ENCODE measurements at places on chromosomes 7 and 10.
A peak's percentile ranks its signal among the peaks of the same experiment; 100 is the strongest.

- no peak for DNase-seq
Observed at GRCh38 chr10:24971374-24971773, 19.0 kb upstream of the PRTFDC1 start.

GRCh38 chr10:85548034-85548433 is 818.6 kb downstream of the GRID1 start:
- DNase-seq, result no peak

GRCh38 chr7:92717993-92718716 is 118.2 kb downstream of the CDK6 start:
- DNase-seq, result peak; percentile 5

GRCh38 chr7:117389871-117390270 is 37.4 kb downstream of the ASZ1 start:
- DNase-seq, result no peak

DNA sequence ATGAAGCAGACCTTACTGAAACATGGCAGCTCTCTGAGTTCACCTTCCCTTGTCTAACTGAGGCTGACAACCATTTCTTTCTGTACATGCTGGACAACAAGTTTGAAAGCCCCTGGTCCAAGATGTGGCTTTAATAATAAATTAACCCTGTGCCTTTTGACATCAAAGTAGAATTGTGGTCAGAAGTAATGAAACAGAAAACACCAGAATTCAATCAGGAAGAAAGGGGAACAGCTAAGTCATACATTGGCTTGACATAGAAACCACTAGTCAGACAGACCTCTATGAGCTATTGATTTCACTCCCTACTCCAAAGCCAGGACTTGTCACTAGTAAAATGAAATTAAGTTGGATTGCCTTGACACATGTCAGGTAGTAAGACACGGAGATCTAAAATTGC is 175.2 kb upstream of the ASAH2 start:
- DNase-seq, result no peak

- no peak for DNase-seq
Observed at GRCh38 chr10:4301291-4302045, 516.5 kb upstream of the KLF6 start.

DNA sequence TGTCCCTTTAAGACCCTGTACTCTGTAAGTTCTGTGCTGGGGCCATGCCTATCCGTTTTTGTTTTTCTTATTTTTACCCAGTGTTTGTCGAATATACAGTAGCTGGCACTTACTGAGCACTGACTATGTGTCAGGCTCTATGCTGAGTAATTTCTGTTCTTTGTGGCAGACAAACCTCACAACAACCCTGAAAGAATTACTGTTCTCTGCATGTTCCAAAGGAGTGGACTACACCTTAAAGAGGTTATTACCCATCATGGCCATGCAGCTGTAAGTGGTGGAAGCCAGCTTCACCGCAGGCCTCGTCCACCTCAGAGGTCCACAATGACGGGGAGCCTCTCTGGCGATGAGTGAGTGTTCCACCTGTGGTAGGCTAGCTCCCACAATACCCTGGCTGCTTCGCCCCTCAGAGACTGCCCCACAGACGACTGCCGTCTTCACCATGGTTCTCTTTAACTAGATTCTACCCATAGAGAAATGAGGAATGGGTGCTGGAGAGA is 30.1 kb upstream of the RBM20 start:
- no peak for DNase-seq

- DNase-seq, result no peak
Observed at GRCh38 chr10:124174673-124175645, 81.6 kb upstream of the CHST15 start.

DNA sequence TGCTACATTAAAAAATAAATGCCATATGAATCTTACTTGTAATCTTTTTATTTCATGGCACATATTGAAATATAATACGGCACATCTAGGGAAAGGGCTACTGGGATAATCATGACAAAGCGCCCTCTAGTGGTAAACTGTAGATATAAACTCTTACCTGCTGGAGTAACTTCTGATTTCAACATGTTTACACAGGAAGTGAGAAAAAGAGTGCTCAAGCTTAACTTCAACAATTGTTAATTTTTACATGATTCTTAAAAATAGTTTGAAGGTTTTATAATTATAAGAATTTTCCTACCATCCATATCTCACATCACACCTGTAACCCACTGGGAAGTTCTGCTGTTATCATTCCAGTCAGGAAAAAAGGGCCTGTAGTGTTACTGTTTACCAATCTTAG is 2.0 kb upstream of the HEPACAM2 start:
- no peak for DNase-seq

DNA sequence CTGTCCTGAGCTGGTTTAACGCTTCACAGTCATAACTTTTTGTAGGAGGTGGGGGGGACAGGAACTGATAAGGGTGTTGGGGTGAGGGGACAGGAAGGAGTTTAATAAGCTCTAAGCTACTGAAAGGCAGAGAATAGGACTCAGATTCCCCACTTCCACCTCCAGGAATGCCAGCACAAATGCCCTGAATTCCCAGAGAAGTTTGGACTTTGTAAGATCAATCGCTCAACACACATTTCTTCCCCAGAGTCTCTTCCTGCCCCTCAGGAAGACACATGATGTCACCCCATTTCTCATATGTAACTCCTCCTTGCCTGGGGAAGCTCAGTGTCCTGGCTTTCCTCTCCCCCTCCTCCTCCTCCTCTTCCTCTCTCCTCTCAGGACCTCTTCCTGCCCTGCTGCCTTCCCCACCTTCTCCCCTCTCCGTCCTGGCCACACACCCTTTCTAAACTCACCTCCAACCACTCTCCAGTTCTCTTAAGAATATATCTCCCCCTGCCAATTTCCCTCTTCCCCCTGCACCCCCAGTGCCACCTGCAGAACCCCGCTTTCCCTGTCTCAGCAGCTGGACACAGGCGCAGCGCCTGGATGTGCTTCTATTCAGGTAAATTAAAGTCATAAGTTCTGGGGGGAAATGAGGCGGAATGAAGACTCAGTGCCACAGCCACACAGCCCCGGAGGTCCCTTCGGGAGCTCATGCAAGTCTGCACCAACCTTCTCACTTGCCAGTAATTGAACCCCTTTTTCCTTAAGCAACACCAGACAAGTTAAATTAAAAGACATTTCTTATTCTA is 5.3 kb upstream of the LOXL4 start:
- no peak for DNase-seq

- no peak for DNase-seq
Observed at GRCh38 chr10:76141376-76141775, 710.0 kb downstream of the LRMDA start.

DNA sequence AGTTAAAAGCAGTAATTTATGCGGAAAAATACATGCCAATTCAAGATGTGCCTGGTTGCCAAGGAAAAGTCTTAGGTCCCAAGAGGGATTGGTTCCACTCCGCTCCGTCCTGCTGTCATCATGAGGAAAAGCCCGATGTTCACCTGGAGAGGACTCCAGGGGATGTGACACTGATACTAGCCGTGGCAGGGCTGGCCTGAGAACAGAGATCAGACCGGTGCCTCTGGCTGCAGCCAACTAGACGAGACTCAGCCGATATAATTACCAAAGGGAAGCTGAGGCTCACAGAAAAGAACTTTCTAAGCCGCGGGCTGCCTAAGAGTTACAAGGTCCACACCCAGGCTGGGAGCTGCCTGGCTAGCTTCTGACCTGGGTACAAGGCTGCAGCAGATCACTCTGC is 81.3 kb upstream of the UNC5B start:
- DNase-seq, result no peak

- DNase-seq, result no peak
Observed at GRCh38 chr7:12002428-12002827, 170.4 kb upstream of the THSD7A start.

GRCh38 chr10:120382360-120382759 is 74.7 kb upstream of the PLPP4 start:
- DNase-seq, result no peak

GRCh38 chr10:131436458-131436857 is 124.9 kb upstream of the TCERG1L start:
- no peak for DNase-seq

DNA sequence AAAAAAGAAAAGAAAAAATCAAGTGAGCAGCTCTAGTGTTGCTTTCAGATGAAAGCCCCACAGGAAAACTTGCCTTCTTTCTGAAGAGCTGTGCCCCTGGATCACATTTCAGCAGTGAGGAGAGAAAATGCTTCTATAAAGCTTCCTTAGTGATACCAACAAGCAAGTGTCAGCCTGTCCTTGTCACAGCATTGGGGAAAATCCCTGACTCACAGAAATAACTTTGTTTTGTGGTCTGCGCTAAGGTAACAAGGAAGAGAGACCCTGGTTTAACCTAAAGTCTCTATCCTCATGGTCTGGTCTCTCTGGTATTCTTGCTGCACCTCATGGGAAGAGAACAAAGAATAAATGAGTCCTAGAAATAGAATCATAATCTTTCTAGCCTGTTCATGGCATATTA is 885.2 kb upstream of the SORCS1 start:
- no peak for DNase-seq

DNA sequence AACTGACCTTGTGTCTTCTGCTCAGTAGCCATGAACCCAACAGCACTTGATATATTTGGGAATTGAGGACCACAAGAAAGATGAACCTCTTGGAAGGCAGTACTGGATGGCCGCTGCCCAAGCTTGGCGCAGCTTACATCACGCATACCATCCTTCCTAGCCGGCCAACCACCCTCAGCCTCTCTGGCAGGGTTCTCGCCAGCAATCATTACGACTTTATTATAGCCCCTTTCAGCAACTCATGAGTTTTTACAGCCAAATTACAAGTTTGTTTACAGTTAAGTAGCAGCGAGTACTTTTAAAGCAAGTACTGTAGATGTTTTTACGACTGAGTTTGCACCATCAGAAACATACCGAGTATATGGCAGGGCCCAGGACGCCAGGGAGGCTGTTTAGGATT is 769.1 kb downstream of the SUGCT start:
- no peak for DNase-seq

DNA sequence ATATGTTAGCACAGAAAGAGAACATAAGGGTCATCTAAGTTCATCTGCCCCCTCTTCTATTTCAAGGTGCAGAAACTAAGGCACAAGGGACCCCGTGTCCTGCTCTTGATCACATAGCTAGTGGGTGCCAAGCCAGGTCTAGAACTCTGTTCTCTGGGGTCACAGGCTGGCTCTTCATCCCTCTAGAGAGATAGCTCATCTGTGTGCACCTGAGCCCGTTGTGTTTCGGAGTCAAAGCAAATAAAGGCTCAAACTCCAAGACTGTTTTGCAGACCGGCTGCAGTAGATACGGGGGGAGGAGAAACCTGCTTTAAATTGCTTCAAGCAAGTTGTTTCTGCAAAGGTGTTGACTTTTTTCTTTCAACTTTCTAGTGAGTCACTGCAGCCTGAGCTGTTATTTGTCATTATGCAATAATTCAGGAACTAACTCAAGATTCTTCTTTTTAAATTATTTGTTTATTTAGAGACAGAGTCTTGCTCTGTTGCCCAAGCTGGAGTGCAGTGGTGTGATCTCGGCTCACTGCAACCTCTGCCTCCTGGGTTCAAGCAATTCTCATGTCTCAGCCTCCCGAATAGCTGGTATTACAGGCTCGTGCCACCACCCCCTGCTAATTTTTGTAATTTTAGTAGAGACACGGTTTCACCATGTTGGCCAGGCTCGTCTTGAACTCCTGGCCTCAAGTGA is 6.5 kb downstream of the BLVRA start:
- no peak for DNase-seq

DNA sequence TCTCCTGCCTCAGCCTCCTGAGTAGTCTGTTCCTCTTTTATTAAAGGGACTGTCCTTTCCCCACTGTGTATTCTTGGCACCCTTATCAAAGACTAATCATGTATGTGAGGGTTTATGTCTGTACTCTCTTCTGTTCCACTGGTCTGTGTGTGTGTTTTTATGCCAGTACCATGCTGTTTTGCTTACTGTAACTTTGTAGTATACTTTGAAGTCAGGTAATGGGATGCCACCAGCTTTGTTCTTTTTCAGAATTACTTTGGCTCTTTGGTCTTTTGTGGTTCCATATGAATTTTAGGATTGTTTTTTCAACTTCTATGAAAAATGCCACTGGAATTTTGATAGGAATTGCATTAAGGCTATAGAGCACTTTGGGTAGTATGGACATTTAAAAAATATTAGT is 14.1 kb upstream of the AMZ1 start:
- no peak for DNase-seq

DNA sequence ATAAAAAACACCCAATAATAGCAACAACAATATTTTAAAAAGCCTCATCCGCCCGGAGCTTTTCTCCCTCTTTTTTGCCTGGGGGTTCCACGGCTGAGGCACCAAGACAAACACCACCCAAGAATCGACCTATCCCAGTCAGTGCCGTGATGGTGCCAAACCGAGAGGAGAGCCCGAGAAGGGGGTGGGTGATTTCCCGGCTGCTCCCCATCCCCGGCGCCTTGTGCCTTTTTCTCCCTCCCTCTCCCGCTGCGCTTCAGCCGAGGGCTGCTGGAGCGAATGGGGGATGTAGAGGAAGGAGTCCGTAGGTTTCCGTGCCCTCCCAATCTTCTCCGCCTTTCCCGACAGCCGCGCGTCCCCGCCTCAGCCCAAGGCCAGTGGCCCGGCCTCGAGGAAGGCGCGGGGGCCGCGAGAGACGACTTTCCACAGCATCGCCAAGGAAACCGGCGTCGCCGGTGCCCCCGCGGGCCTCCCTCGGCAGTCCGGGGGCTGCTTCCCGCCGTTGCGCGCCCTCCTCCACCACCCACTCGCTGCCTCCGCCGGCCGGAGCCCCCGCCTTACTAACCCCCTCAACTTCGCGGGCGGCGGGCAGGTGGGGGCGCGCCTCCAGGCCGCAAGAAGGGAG is 1.3 kb downstream of the EGR2 start:
- no peak for DNase-seq

GRCh38 chr10:15370212-15370855 is 755 bp downstream of the FAM171A1 start:
- no peak for DNase-seq

DNA sequence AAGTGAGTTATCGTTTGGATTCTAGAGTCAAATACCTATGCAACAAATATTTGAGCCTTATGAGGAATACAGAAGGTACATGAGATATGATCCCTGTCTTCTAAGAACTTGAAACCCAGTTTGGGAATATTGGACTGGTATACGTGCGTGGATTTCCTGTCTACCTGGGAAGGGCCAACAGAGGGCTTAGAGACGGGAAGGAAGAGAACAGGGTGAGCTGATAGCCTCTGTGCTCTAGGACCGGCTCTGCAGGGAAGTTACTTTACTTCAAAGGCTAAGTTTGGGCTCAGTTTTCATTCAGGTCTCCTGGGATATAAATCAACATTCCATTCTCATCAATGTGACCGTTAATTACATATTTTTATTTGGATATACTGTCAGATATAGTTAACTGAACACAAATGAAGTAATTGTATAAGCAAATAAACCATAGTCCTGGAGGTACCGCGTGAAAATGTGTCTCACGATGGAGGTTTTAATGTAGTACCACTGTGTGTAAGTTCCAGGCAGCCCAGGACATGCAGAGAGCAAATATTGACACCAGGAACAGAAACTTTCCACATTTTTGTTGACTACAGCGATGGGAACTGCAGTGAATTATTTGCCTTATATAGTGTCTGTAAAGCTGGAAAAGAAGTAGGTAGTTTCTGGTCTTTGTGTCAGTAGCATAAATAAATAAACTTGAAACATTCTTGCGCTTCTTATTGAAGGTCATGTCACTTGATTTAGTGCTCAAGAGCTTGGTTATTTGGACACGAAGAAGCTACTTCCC is 8.6 kb downstream of the CHST12 start:
- no peak for DNase-seq

GRCh38 chr7:135291809-135292253 is 58.2 kb downstream of the STRA8 start:
- DNase-seq, result no peak

Measured in stimulated activated CD8-positive, alpha-beta memory T cell treated with anti-CD3 and anti-CD28 coated beads, Interleukin-7, amount 100 ng/mL, for 1 hour (primary cell).